SW 1271 (cell line): ENCODE measurements at places on chromosomes 1 and 21.

GRCh38 chr1:160541622-160542302 is 18.7 kb upstream of the SLAMF6 start:
- no peak for DNase-seq

DNA sequence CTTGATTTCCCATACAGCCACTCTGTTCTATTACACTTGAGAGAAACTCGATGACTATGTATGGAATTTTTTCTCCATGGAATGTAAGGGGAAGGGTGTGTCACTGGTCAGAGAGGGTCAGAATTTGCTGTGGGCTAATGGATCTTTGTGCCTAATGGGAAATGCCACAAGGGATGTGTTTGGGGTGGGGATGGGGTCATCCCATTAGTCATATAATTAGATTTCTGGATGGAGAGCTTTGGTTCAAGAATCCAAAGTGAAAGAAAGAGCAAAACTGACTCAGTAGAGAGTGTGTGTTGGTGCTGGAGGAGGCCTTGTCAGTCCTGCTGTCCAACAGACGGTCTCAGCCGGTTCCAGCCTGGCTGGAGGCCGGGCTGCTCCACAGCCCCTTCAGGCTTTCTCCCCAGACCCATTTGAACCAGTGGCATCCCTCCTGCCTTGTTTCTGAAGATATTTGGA is 86.4 kb downstream of the LAMC2 start:
- peak; percentile 63 for DNase-seq

DNA sequence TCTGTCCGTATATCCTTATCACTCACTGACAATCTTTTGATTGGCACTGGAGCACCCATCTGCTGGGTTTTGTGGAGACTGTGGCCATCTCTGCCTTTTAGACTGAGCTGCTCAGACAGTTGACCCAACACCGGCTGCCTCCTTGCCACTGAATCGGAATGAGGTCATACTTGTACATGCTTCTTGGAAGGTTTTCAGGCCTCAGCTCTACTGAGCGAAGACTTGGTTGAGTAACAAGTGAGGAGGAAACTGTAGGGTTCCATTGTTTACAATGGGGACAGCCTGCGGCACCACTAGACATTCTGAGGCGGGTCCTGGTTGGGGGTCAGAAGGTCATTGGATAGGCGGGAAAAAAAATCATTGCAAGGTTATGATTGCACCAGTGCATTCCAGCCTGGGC is 320.3 kb downstream of the KIF26B start:
- DNase-seq: no peak

GRCh38 chr1:117698398-117699160 is 92.7 kb downstream of the TENT5C start:
- no peak for DNase-seq

GRCh38 chr1:187755536-187755935 is 926.8 kb downstream of the PLA2G4A start:
- DNase-seq: no peak

DNA sequence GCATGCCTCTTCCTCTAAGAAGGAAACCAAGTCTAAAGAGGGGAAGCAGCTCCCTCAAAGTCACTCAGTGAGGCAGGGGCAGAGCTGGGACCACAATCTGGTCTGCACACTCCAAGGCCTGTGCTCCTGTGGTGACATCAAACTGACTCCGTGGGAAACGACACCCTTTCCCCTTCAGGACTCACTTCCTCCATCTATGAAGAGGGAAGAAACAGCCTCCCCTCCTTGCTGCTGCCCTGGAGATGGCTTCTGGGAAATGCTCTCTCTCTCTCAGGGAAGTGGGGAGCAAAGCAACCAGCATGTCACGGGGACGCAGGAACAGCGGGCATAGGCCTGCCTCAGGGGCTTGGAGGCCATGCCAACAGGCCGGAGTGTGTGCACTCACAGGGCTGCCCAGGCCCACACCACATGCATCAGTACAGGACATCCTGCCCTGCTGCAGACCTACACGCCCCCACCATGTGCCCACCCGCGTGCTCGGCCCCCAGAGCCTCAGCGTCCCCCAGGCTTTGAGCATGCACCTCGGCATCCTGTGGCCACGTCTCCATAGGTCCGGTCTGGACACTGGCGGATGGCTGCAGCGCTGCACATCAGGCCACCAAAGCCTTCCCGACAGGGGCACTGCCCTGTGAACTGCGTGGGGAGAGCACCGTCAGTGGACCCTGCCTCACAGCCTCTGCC is 25.7 kb downstream of the LAMB3 start:
- DNase-seq: no peak

GRCh38 chr1:145908653-145909052 is 1.2 kb downstream of the ITGA10 start:
- no peak for DNase-seq

GRCh38 chr1:156669794-156670193 is 7.4 kb downstream of the NES start:
- DNase-seq: no peak

DNA sequence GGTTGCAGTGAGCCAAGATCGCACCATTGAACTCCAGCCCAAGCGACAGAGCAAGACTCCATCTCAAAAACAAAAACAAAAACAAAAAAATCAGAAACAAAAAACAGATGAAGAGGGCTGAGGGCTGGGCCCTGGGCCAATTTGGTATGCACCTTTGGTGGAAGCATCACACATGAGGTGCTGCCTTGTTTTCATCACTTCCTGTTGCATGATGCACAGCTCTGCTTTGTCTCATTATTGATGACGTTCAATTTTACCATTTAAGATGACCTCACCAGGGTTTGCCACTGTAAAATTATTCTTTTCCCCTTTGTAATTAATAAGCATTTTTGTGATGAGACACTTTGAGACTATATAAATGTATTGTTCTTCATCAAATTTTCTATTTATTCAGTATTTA is 9.8 kb upstream of the IFNAR2 start:
- no peak for DNase-seq

DNA sequence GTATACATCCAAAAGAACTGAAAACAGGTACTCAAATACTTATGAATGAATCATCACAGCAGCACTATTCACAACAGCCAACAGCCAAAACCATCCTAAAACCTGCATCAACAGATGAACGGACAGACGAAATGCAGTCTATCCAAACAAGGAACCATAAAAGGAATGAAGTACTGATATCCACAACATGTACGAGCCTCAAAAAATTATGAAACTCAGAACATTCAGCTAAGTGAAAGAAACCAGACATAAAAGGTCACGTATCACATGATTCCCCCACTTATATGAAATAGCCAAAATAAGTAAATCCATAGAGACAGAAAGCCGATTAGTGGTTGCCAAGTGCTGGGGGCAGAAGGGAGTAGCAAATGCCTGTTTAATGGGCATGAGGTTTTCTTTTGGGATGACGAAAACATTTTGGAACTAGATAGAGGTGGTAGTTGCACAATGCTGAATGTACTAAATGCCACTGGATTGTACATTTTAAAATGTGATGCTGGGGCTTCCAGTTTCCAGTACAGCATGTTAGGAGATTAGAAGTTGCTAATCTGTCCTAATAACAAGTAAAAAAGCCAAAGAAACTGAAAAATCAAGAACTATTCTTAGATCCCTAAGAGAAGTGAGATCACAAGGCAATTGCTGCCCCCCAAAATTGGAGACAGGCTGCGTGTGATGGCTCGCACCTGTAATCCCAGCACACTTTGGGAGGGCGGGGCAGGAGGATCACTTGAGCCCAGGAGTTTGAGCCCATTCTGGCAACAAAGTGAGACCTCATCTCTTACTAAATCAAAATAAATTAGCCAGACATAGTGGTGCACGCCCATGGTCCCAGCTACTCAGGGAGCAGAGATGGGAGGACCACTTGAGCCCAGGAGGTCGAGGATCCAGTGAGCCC is 25.3 kb downstream of the CLSTN1 start:
- DNase-seq: no peak

- no peak for DNase-seq
These were observed 6.2 kb downstream of the WNT9A start for GRCh38 chr1:227941509-227942020.
